Activated CD8-positive, alpha-beta T cell treated with anti-CD3 and anti-CD28 coated beads for 36 hours (primary cell): ENCODE measurements at places on chromosomes 4 and X. TPM values are rescaled to one million over a fixed set of nuclear protein-coding genes. Genes with fewer than 3 reads are reported as not detected.

DNA sequence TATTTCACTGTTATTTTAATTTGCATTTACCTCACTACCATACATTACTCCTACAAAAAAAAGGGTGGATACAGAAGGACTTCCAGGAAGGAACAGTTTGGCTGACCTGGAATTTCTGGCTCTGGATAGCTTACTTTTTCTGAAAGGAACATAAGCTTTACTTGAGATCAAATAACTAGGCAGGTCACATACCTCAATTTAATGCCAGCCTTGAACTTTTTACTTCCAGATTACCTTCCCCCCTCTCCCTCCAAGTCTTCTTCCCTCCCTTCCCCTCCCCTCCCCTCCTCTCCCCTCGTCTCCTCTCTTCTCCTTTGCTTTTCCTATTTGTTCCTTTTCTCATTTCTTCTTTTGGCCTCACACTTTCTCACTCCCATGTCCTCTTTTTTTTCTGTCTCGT, 659.2 kb upstream of the AADAT start:
- no peak for DNase-seq

POU4F2 gene
- total RNA-seq, result not detected

SRPX2 gene
- not detected for total RNA-seq

GRCh38 chrX:8288590-8288989, 117.5 kb upstream of the VCX2 start:
- no peak for DNase-seq

GABRG1 gene
- total RNA-seq, result not detected

- DNase-seq, result no peak
Observed at GRCh38 chrX:132171478-132171877, 43.7 kb upstream of the FRMD7 start.

PLAC8 gene
- total RNA-seq, result 101 TPM

DNA sequence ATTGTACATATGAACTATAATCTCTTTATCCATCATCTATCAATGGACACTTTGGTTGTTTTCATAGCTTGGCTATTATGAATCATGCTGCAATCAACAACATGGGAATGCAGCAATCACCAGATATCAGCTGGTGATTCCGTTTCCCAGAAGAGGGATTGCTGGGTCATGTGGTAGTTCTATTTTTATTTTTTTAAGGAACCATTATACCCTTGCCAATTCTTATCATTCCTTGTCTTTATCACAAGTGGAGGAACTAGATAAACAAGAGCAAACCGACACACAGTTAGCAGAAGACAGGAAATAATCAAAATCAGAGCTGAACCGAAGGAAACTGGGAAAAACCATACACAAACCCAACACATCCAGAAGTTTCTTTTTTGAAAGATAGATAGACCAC, 14.5 kb upstream of the LNX1 start:
- no peak for DNase-seq

DNA sequence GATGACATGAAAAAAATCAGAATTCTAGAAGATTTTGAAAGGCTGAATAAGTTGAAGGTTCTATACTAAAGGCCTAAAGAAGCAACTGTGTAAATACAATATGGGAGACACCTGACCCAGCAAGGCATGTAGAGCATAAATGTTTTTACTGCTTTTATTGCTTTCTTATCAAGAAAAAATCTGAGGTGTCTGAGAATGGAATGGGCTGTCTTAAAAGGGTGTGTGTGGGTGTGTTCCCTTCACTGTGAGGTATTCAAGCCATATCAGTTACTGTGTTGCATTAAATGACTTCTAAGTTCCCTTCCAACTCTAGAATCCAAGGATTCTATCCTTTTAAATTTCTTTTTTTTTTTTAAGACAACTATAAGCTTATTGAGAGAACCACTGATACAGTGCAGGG, 15.7 kb downstream of the ATP8A1 start:
- DNase-seq, result no peak

DNA sequence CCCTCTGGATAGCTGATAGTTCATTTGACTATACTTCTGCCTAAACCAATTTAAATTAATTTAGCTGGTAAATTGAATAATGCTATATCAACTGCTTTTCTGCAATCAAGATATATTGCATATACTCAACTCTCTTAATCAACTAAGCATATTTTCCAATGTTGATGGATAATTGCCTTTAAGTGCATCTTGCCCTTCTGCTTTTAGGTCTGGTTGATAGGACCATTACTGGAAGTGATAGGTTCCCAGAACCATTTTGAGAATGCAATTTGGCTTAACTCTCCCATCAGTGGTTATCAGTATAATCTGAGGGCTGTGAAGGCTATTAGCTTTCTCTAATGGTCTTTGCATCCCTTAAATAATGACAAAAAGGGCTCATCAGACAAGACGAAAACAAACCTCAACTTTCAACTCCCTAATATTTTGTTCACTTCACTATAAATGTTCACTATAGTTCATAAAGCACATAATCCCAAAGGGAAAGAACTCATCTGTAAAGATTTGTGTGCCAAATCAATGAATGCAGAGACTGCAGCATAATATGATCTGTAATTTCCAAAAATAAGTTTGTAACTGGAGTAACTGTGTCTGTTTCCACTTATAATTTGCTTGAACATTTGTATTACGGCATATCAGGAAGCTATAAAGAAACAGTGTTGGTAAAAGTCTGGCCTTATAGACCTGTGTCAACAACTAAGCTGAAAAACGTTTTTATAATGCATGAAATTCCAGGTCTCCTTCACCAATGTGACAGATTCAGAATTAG, 273.6 kb downstream of the FBXO8 start:
- no peak for DNase-seq

TNMD gene
- total RNA-seq, result not detected

DNA sequence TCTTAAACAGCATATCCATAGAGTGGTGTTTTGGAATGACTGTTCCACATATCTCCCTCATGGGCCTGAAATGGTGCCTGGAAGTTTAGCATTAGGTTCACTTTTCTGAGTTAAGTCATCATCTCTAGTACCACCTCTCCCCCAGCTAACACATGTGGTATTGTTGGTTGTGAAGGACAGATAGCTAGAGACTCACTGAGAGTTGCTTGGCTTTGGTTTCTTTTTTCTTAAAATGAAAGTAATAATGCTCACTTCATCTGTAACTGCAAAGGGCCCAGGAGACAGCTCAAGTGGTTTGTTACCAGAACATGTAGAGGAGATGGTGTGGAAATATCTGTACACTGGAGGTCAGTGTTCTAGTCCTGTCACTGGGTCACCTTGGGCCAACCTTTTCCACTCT, 90.9 kb downstream of the EFNB1 start:
- DNase-seq, result no peak

GRPEL1 gene
- total RNA-seq, result 84.5 TPM

GRCh38 chrX:43881410-43882293, 598 bp downstream of the MAOB start:
- DNase-seq, result no peak

DNA sequence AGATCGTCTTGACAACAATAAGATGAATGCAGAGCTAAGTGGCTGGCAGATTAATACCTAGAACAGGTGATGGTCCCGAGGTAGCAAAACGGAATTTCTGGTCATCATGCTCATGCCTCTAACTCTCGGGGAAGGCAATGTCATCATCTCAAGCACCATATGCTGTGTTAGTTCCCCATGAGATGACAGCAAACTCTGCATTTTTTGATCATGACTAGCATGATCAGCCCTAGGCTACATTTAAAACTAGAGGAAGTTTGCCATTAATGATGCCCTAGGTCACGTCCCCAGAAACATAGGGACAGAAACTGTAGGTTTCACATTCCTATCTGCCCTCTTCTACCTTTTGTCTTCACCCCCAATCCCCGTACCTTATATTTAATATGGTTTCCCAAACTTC, 11.6 kb downstream of the LPAR4 start:
- DNase-seq, result no peak

DNA sequence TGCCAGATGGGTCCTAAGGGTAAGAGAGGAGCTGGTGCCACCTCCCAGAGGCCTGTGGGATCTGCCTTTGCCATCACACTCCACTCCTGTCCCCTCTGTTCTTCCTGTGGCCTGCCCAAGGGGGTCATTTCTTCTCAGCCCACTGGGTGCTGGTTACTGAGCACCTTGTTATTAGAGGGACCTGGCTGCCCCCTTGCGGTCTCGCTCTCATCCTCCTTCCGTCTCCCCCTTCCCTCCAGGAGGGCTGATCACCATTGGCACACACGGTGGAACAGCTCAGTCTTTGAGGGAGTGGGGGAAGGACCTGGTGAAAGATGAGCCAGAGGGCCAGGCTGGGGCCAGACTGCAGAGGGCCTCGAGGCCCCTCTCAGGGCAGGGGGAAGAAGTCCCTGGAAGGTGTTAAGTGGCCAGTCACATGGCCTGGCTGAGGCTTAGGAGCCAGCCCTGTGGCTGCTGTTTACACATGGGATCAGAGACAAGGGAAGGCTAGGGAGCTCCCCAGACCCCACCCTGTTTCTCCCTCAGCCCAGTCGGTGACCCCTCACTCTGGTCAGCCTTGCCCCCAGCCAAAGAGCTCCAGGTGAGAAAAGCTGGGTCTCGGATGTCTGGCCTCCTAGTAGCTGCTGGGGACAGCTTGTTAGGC, 68.1 kb downstream of the MTMR1 start:
- DNase-seq, result no peak

ELOVL6 gene
- total RNA-seq, result 4.7 TPM

PRSS48 gene
- total RNA-seq, result not detected

DNA sequence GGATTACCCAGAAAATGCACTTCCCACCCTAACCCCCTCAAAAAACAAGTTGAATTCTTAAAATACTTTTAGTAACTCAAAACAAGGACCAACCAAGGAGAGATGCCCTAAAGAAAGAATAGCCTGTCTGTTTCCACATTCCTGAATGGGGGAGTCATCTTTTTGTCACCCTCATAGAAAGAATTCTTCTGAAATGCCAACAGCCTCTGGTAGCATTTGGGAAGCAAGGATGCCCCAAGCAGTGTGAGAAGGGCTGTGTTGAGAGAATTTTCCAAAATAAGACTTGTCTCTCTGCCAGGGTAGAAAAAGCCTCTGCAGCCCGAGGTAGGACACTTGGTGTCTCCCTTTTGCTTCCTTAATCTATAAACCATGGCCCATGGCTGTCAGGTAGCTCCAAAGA, 173.1 kb upstream of the VCX3A start:
- DNase-seq, result no peak

DNA sequence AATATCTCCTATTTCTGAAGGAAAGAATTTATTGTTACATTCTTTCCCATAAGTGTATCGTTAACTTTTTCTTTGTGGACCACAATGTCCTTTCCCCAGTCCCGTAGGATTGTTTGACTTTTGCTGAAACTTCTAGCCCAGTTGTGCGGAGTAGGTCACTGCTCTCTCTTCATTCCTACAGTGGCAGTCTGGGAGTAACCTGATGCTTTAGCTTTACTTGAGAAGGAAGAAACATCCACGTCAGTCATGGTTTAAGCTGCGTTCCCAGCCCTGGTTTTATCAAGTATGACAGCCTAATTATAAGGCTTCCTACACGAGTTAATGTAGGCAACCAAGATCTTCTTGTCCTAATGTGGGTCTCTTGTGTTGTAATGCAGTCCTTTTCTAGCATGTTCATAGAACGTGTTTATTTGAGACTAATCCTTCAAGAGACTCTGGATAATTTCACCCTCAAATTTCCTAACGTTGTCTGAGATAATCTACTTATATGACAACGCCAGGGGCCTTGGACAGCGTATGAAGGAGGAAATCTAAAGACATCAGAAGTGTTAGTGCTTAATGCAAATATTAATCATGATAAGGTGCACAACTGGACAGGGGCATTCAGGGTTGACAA, 40.8 kb upstream of the GRPR start:
- DNase-seq, result no peak

TMEM144 gene
- not detected for total RNA-seq

DNA sequence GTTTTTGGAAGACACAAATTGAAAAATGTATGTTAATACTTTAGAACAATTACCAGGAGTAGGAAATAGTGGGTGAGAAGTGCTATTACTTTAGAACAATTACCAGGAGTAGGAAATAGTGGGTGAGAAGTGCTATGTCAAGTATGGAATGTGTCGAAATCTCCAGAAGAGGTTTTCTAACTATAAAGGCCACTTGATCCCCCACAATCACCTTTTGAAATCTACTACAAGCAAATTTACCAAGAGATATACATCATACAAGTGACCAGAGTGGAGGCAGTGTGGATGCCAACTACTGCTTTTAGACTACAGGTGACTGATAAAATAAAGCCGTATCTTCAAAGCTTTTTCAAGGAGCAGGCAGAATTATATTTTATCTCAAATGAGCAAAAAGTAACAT, 43.1 kb downstream of the MAB21L2 start:
- DNase-seq, result no peak

DNA sequence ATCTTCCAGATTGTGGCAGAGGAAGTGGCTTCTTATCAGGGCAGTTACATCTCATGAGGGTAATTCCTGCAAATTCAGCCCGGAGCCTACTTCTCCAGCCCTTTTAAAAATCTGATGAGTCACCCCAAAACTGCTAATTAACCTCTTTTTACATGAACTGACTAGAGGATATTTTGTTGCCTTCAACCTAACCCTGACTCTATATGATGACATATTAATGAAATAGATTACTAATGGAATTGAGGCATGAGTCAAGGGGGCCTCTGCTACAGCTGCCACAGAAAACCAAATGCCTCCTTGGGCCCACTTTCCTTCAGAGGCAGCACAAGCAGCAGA, 72.5 kb downstream of the QRFPR start:
- DNase-seq, result no peak

ETNPPL gene
- total RNA-seq, result not detected

DNA sequence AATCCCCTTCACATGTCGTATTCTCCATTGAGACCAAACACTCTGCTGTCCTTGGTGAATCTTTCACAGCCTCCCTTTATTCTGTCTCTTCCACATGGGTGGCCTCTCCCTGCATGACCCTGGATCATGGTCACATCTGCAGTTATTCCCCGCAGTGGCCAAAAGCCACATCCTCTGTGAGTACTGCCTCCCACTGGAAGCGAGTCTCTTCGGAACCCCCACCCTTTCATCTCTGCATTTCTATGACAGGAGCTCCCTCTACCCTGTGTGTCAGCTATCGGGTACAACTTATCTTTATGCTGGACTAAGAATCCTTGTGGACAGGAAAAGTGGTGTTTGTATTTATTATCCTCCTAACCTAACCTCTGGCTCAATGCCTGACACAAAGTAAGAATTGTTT, 48.6 kb upstream of the SHISA3 start:
- DNase-seq, result no peak

- DNase-seq, result no peak
Observed at GRCh38 chr4:113635739-113636437, 125.7 kb downstream of the CAMK2D start.

DNA sequence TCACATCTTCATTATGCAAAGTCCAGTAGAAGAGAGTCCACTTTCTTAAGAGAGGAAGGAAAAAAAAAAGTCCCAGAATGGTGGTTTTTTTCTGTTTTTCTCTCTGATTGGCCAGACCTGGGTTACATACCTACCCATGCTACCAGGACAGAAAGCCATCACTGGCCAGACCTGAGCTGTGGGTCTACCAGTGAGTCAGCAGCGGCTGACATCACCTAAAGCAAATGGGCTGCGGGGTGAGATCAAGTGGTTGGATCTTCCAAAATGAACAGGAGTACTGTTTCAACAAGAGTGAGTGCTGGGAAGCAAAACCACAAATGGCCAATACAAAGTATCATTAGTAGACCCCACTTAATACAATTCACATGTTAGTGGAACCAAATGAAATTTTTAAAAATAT, 1.6 kb upstream of the NDST3 start:
- DNase-seq, result no peak
